ENCODE measurements at places on chromosomes 4 and X. TPM values are rescaled to one million over a fixed set of nuclear protein-coding genes. Genes with fewer than 3 reads are reported as not detected.

DNA sequence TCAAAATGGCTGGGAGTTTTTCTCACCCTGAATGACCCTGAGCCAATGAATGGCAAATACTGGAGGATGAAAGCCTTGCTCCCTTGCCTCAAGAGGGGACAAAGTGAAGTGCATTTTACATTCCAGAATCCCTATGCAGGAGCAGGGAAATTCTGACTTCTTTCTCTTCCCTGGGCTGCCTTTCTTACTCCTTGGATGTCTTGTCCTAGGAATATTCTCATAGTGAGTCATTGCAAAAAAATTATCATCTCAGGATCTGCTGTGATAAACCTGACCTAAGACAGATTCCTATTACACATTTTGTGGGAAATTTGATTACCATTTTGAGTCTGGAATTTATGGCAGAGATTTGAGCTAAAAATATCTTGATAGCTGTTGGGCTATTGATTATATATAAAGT lies 199.9 kb downstream of the TMA16 start:
- H3K4me1 ChIP-seq, result no peaks in the 10 kb centered on the region
- no peaks in the 10 kb centered on the region for H3K36me3 ChIP-seq
- no peak overlapping the region for H3K27ac ChIP-seq
- no peaks in the 10 kb centered on the region for H3K27me3 ChIP-seq

DNA sequence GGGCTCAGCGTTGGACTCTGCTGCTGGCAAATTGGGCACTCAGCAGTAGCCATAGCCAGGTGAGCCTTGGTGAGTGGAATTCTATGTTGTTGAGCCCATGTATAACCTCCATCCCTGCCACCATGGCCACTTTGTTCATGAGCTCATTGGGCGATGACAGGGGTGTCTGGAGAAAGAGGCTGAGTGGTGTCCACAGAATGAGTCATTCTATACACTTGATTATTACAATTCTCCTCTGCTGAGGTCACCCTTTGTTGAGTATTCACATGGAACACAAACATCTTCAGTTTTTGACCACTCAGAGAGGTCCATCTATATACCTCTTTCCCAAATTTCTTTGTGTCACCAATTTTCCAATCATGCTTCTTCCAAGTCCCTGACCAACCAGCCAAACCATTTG lies 1341.7 kb downstream of the PCDH7 start:
- no peak for DNase-seq
- H3K36me3 ChIP-seq, result no peaks in the 10 kb centered on the region
- no peak overlapping the region for H3K4me3 ChIP-seq
- no peaks in the 10 kb centered on the region for H3K27me3 ChIP-seq

- peak overlapping the region; percentile 83 for H3K4me3 ChIP-seq
- H3K27me3 ChIP-seq, result no peaks in the 10 kb centered on the region
Observed at GRCh38 chr4:1856943-1857699, 1.2 kb upstream of the LETM1 start.

DNA sequence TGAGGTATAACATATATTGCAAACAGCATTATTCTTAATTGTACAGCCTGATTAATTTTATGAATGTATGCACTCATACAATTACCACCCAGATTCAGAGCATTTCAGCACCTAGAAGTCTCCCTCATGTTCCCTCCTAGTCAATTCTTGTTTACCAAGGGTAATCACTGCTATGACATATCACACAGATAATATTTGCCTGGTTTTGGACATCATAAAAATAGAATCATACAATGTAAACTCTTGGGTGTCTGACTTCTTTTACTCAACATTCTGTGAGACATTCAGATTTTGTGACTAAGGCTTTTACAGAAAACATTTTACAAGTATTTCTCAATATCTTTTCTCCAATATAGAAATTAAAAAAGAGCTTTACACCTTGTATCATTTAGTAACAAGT lies 66.9 kb downstream of the PTPN13 start:
- H3K27ac ChIP-seq, result no peak overlapping the region
- no peaks in the 10 kb centered on the region for H3K4me1 ChIP-seq
- no peaks in the 10 kb centered on the region for H3K36me3 ChIP-seq
- no peaks in the 10 kb centered on the region for H3K27me3 ChIP-seq

DNA sequence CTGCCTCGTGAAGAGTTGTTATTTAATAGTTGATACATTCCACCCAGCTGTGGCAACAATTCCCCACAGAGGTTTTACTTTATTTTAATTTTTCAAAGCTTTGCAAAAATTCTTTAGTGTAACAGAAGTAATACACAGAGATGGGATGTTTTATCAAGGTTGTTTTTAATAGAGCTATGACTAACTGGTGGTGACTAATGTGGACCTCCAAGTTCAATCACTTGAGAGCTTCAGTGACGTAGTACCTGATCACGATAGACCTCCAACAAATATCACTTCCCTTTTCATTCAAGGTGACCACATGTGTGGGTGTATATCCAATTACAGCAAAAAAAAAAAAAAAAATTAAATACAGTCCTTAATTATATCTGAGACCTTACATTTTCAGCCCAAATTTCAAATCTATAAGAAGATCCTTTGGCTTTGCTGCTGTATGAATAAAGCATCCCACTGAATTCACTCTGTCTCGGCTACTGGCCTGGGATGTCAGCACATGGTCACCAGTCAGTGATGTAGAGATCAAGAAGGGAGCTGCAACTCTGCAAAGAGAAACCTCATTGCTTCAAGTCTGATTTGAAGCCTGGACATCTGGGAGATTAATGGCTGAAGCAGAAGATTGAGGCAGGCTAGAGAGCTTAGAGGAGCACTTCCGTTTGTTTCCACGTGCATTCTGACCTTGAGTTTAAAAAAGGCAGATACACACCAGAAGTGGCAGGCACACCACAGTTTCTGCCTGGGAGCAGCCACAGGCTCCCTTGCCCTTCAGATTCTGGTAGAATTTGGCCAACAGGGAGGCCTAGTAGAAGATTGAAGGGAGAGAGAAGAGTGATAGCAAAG lies 345.9 kb upstream of the NOCT start:
- H3K36me3 ChIP-seq, result no peaks in the 10 kb centered on the region
- H3K4me3 ChIP-seq, result no peak overlapping the region
- H3K27ac ChIP-seq, result no peak overlapping the region

GRCh38 chrX:101539116-101539515 lies 11.2 kb upstream of the ARMCX1 start:
- no peak overlapping the region for H3K27ac ChIP-seq
- H3K4me1 ChIP-seq, result no peaks in the 10 kb centered on the region
- DNase-seq, result no peak

DNA sequence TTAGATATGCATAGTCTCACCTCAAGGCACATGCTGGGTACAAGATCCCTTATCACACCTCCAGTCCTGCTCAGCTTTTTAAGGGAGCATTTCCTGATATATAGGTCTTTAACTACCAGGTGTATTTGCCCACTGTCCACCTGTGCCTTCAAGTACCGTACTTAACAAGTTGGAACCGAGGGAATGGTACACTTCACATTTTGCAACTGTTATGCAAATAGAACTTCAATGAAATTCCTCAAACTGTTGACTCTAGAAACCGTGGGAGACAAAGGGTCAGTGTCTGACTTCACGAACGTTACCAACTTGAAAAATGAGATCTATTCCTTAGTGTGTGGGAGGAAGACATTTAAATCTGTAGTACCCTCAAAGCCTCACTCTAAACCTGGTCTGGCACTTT lies 5.2 kb downstream of the TRIM2 start:
- H3K27me3 ChIP-seq, result peaks cover 5% of the 10 kb centered on the region

- H3K27me3 ChIP-seq, result no peaks in the 10 kb centered on the region
- H3K4me3 ChIP-seq, result no peak overlapping the region
- H3K36me3 ChIP-seq, result no peaks in the 10 kb centered on the region
Observed at GRCh38 chrX:153075366-153075765, 3.1 kb downstream of the PNMA6A start.

DNA sequence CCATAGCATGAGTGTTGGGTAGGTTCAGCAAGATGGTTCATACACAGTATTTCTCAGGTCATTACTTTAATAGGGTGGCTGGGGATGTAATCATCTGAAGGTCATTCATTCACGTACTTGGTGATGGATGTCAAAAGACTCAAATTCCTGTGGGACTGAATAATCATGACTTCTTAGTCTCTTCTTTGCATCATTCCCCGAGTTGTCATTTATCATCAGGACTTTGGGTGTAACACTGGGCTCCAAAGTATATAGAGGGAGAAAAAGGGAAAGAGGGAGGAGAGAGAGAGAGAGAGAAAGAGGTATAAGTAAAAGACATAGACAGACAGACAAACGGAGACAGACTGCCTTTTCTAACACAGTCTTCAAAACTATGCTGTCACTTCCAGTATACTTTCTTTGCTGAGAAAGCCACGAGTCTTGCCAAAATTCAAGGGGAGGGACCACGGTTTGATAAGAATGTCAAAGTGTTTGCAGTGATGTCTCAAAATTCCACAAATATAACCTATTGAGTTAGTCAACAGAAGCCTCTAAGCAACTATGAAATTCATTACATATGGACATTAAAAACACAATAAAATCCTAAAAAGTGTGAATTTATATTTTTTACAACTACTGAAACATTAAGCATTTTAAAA lies 55.9 kb downstream of the UGT2A3 start:
- H3K4me1 ChIP-seq, result no peaks in the 10 kb centered on the region
- no peaks in the 10 kb centered on the region for H3K36me3 ChIP-seq
- no peak overlapping the region for H3K4me3 ChIP-seq
- no peak for DNase-seq
- H3K27me3 ChIP-seq, result no peaks in the 10 kb centered on the region

DNA sequence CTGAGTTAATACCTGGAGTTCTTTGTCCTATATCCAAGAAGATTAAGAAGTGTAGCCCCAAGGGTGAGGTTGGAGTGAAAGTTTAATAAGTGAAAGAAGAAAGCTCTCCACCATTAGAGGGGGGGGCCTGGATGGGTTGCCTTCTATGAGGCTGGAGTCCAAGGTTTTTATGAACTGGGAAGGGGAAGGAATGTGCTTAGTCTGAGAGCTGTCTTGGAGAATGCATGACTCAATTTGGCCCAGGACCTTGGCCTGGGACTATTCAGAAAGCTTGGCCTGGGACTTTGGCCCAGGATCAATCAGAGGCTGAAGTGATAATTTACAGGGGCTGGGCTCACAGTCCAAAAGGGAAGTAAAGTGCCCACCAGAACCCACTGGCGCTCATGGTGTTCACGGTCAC lies 1049.0 kb upstream of the GRIA3 start:
- H3K27me3 ChIP-seq, result no peaks in the 10 kb centered on the region
- DNase-seq, result no peak
- no peaks in the 10 kb centered on the region for H3K4me1 ChIP-seq

GRCh38 chr4:70488748-70489147 lies 16.8 kb downstream of the MUC7 start:
- H3K36me3 ChIP-seq, result no peaks in the 10 kb centered on the region
- H3K4me1 ChIP-seq, result no peaks in the 10 kb centered on the region
- no peak overlapping the region for H3K27ac ChIP-seq
- DNase-seq, result no peak

GRCh38 chr4:26325191-26325590 lies 4.4 kb downstream of the RBPJ start:
- DNase-seq, result no peak
- H3K36me3 ChIP-seq, result no peaks in the 10 kb centered on the region
- H3K27ac ChIP-seq, result no peak overlapping the region
- no peak overlapping the region for H3K4me3 ChIP-seq
- H3K4me1 ChIP-seq, result peaks cover 19% of the 10 kb centered on the region
- H3K27me3 ChIP-seq, result no peaks in the 10 kb centered on the region

GRCh38 chr4:86482306-86483172 lies 111.6 kb upstream of the PTPN13 start:
- no peak overlapping the region for H3K27ac ChIP-seq
- no peaks in the 10 kb centered on the region for H3K36me3 ChIP-seq
- no peaks in the 10 kb centered on the region for H3K4me1 ChIP-seq
- no peak for DNase-seq
- no peak overlapping the region for H3K4me3 ChIP-seq

DNA sequence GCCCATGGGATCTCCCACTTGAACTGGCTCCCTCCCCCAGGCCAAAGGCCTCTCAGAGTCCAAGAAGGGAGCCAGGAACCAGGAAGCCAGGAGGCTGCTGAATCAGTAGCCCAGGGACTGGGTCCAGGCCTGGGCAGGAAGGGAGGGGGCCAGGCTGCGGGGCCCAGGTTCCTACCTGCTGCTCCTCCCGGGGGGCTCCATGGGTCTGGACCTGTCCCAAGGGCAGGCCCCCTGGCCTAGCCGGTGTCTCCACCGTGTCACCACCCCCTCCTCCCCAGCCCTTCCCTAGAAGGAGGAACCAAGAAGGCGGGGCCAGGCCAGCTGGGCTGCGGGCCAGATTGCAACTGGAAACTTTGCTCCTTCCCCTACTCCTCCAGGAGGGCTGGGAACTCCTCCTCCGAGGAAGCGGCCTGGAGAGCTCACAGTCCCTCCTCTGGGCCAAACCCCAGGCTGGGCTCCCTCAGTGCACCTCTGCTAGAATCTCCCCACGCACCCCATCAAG lies at the start of gene IQSEC2:
Gene IQSEC2, minus strand, starts transcription at position 264 of the 502 bp plus-strand sequence.
- H3K27me3 ChIP-seq, result no peaks in the 10 kb centered on the region
- DNase-seq, result peak; percentile 77
- H3K36me3 ChIP-seq, result no peaks in the 10 kb centered on the region
- H3K4me3 ChIP-seq, result no peak within 1 kb of the TSS

DNA sequence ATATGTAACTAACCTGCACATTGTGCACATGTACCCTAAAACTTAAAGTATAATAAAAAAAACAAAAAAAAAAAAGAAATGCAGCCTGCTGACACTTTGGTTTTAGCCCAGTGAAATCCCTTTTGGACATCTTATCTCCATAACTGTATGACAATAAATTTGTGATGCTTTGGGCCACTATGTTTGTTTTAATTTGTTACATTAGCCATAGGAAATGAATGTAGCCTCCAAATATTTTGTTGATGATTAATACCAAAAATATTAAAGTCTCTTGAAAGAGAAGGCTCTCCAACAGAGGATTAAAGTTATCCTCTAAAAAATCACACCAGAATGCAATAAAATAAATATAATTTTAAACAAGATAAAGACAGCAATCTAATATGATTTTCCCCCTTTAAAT lies 852.7 kb upstream of the SLIT2 start:
- H3K4me3 ChIP-seq, result no peak overlapping the region
- H3K4me1 ChIP-seq, result peaks cover 4% of the 10 kb centered on the region
- H3K36me3 ChIP-seq, result no peaks in the 10 kb centered on the region
- no peak overlapping the region for H3K27ac ChIP-seq

DNA sequence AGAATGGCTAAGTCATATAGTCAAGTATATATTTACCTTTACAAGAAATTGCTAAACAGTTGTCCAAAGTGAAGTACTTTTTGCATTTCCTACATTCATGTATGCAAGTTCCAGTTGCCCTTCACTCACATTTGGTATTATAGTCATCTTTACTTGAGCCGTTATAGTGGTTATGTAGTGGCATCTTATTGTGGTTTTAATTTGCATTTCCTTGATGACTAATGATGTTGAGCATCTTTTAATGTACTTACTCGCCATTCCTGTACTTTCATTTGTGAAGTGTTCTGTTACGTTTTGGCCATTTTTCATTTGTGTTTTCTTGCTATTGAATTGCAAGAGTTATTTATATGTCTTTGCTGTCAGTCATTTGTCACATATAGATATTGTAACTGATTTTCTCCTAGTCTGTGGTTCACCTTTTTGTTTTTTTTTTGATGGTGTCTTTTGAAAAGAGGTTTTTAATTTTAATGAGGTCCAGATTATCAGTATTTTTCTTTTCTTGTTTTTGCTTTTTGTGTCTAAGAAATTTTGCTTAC lies 27.6 kb downstream of the ARFIP1 start:
- H3K27ac ChIP-seq, result no peak overlapping the region
- no peak overlapping the region for H3K4me3 ChIP-seq
- DNase-seq, result no peak
- no peaks in the 10 kb centered on the region for H3K36me3 ChIP-seq
- H3K27me3 ChIP-seq, result no peaks in the 10 kb centered on the region
- no peaks in the 10 kb centered on the region for H3K4me1 ChIP-seq

The PRICKLE3 gene
- 15.0 TPM for total RNA-seq

The MOB1B gene
- 23.9 TPM for total RNA-seq

The SPANXC gene
- total RNA-seq, result not detected

The C1QTNF7 gene
- total RNA-seq, result not detected

The SSX1 gene
- not detected for total RNA-seq

All from endothelial cell of umbilical vein (primary cell).